ENCODE measurements at places on chromosomes 1 and 21.
A peak's percentile ranks its signal among the peaks of the same experiment; 100 is the strongest.

DNA sequence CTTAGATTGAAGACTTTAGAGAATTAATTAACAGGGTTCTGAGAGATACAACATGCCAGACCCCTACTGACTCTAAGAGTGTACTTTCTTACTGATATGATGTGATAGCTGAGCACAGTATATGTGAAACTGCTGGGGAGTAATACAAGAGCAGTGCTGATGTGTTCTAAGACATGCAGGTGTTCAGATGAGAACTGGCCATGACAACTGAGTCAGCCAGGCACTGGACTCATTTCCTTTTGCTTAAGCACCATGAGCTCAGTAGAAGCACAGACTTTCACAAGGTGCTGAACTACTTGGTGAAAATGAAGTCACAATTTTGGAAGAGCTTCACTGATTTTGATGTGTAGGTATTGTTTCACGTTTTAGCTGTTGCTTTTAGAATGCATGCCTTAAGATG, 15.9 kb upstream of the POGZ start:
- DNase-seq, result no peak

DNA sequence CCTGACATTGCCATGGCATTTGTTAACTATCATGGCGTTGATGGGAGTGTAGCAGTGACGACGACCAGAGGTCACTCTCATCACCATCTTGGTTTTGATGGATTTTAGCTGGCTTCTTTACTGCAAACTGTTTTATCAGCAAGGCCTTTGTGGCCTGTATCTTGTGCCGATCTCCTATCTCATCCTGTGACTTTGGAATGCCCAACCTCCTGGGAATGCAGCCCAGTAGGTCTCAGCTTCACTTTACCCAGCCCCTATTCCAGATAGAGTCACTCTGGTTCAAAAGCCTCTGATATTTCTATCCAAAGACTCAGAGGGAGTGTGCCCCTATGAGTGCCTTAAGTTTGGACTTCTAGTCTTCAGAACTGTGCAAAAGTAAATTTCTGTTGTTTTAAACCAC, 130.1 kb downstream of the ADAMTS1 start:
- no peak for DNase-seq

DNA sequence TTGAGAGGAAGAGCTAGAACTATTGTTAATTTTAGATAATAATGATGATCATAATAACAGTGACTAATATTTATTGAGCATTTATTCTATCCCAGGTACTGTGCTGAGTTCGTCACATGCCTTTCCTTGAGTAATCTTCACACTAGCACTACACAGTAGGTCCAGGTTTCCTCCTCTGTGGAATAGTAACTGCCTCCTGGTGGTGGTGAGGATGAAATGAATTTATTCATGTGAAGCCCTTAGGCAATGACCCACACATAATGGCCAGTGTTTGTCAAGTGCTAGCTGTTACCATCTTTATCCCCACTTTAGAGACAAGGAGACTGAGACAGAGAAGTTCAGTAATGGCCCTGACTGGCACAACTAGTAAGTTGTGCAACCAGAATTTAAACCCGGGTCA, 5.9 kb downstream of the NIPAL3 start:
- no peak for DNase-seq

- DNase-seq, result no peak
Measured at GRCh38 chr1:206125346-206125745, 8.2 kb upstream of the AVPR1B start.

GRCh38 chr1:54837002-54837853, 36.1 kb upstream of the TTC22 start:
- DNase-seq, result no peak

DNA sequence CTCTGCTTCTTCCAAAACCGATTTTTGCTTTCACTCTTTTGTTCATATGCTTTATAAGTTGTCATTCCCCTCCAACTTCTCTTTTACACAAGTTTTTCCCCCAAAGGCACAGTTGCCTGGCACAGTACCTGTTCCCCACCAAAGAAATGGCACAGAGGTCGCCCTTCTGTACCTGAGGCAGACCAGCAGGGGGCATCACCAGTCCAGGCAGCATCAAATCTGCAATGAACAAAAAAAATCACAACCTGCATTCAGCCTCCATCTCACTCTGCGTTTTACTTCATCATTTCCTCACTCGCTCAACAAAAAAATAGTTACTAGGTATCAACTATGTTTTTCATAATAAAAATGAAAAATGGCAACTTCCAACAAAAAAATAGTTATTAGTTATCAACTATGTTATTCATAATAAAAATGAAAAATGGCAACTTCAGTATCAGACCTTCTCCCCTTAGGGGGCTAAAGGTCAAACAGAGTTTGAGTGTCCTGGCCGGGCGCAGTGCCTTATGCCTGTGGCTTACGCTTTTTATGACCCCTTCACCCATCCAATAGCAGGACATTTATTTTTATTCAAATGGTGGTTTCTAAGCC, 4.1 kb downstream of the EIF2D start:
- peak; percentile 72 for DNase-seq

- DNase-seq, result no peak
Measured at GRCh38 chr1:166905136-166905535, 29.1 kb upstream of the TADA1 start.

DNA sequence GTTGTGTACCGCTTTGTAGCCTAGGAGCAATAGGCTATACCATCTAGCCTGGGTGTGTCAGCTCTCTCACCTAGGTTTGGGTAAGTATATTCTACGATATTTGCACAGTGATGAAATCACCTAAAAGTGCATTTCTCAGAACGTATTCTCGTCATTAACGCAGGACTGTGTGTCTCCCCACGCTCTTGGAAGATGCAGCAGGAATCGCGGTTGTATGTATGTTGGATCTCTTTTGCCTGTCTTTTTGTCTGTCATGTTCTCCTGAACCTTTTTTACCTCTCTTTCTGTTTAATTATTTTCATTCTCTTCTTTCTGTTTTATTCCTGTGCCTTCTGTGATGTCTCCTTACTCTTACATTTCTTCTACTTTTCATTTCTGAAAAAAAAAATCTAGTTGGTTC, 140.5 kb upstream of the COL6A1 start:
- DNase-seq, result no peak

- no peak for DNase-seq
Measured at GRCh38 chr1:7570311-7570710, 200.8 kb upstream of the VAMP3 start.

DNA sequence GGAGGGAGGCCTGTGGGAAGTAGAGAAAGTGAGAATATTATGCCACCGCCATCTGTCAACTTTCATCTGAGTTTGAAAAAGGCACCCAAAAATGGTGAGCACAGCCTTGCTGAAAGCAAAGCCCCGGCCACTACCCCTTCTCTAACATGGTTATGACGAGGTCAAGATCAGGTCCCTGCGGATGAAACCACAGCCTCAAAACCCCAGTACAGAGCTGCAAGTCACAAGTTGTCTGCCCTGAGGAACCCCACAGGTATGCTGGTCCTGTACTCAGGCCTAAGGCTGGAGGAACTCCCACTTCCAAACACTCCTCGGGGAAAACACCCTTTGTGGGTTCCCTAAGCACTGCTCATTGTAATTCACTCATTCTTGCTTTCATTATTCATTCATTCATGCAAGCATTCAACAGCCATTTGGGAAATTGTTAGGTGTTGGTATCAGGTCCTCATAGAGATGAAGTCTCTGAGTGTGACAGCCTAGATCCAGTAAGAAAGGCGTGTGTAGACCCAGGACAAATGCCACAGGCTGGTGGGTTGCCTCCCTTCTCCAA, 216.6 kb upstream of the EDN2 start:
- DNase-seq, result no peak
